ENCODE measurements at places on chromosomes 4 and X. TPM values are rescaled to one million over a fixed set of nuclear protein-coding genes. Genes with fewer than 3 reads are reported as not detected.

ODAPH gene
- not detected for total RNA-seq

CCNB3 gene
- total RNA-seq = 0.52 TPM

USP26 gene
- not detected for total RNA-seq

CT45A1 gene
- total RNA-seq = not detected

TEX13D gene
- not detected for total RNA-seq

MAGEA8 gene
- total RNA-seq = not detected

PRAF2 gene
- total RNA-seq = 37.8 TPM

BCAP31 gene
- total RNA-seq = 385 TPM

CFI gene
- total RNA-seq = 0.75 TPM

AREG gene
- 96.5 TPM for total RNA-seq

C4orf54 gene
- total RNA-seq = not detected

CXCL1 gene
- 11.7 TPM for total RNA-seq

SHOX gene
- total RNA-seq = not detected

CT45A10 gene
- total RNA-seq = not detected

IL3RA gene
- total RNA-seq = 0.30 TPM

SOD3 gene
- total RNA-seq = not detected

FAM47A gene
- not detected for total RNA-seq

PIN4 gene
- 34.6 TPM for total RNA-seq

SLC25A53 gene
- 4.8 TPM for total RNA-seq

SERTM2 gene
- total RNA-seq = not detected

MAGEB2 gene
- not detected for total RNA-seq

ADAM29 gene
- total RNA-seq = not detected

TECRL gene
- total RNA-seq = not detected

SLITRK4 gene
- total RNA-seq = not detected

EDA2R gene
- total RNA-seq = 11.0 TPM

DMD gene
- not detected for total RNA-seq

PNMA5 gene
- total RNA-seq = not detected

ARHGAP4 gene
- total RNA-seq = 1.3 TPM

PRR32 gene
- not detected for total RNA-seq

PRKG2 gene
- 1.1 TPM for total RNA-seq

HTR2C gene
- not detected for total RNA-seq

BLTP1 gene
- 8.2 TPM for total RNA-seq

ADAMTS3 gene
- 0.06 TPM for total RNA-seq

ARR3 gene
- not detected for total RNA-seq

MAGEA10 gene
- total RNA-seq = 0.13 TPM

SMIM31 gene
- 0.07 TPM for total RNA-seq

All from A549 treated with RU486 at 1 μM for 4 hours (cell line).